ENCODE measurements at places on chromosomes 12 and 14.
A peak's percentile ranks its signal among the peaks of the same experiment; 100 is the strongest.

DNA sequence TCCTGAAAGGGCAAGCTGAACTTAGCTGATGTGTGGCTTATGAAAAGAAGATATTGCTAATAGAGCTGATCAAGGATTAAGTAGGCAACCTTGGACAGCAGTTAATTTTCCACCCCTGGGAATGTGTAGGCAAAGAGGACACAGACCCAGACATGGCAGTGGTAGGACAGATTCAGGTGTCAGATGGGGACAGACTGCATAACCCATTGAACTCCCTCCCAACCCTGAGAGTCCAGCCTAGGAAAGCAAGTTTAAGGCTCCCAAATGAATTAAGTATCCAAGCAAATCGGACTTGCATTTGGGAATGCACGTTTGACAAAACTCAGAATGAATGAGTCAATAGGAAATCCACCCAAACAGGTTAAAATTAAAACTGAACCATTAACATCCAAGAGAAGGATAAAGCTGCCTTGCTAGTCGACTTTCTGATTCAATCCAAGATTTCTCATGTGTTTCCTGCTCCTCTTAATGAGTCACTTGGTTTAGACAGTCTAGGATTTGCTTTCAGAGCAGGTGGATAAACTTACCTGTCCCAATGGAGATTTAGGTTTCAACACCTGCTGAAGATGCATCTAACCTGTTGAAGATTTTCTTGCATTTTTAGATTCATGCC, 385.4 kb downstream of the CCDC91 start:
- no peak for DNase-seq

GRCh38 chr14:70887207-70887681, 20.0 kb upstream of the PCNX1 start:
- no peak for DNase-seq

- no peak for DNase-seq
Observed at GRCh38 chr14:20734430-20734806, 11.3 kb upstream of the EDDM3A start.

GRCh38 chr12:67028529-67028928, 240.6 kb upstream of the CAND1 start:
- no peak for DNase-seq

- DNase-seq, result no peak
Observed at GRCh38 chr12:106632797-106633450, 50.1 kb downstream of the RFX4 start.

- DNase-seq, result no peak
Observed at GRCh38 chr12:27673101-27673718, 23.0 kb upstream of the REP15 start.

DNA sequence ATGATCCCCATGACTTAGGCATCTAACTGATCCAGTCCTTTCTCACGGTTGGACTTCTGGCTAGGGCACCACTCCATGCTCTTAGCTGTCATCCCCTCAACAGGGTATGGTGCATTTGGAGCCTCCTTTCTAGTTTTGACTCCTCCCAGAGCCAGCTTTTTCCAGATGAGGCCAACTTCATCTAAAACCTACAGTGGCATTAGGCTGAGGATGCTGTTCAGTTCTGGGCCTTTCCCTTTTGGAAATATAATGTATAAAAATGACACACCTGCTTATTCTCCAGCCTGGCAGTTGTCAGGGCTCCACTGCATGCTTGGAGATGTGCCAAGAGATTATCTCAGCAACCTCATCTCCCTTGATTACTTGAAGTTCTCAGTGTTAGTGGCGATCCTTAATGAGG, 239.7 kb downstream of the EMP1 start:
- DNase-seq, result no peak

DNA sequence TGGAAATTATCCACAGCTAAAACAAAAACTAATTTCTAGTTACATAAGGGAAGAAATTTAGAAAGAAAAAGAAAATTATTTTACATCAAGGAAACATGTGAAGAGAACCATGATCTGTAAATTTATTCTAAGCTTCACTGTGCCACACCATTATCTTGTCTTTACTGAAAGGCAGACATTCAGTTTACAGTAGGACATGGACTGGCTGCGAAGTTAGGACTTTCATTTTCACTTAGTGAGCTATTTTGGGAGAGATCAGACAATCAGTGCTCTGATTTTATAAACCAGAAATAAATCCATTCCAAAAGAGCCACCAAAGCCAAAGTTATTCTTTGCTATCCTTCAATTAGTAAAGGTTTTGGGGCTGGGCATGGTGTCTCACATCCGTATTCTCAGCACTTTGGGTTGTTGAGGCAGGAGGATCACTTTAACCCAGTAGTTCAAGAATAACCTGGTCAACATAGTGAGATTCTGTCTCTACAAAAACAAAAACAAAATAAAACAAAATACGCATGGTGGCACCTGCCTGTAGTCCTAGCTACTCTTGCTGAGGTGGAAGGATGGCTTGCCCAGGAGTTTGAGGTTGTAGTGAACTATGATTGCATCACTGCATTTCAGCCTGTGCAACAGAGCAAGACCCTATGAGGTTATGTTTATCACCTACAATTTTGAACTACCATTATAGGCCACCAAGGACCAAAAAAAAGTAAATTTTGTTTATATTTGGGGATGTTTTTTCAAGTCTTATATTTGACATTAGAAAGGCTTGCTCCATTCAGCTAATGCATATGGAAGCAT, 1084.8 kb upstream of the ATXN7L3B start:
- DNase-seq, result no peak

DNA sequence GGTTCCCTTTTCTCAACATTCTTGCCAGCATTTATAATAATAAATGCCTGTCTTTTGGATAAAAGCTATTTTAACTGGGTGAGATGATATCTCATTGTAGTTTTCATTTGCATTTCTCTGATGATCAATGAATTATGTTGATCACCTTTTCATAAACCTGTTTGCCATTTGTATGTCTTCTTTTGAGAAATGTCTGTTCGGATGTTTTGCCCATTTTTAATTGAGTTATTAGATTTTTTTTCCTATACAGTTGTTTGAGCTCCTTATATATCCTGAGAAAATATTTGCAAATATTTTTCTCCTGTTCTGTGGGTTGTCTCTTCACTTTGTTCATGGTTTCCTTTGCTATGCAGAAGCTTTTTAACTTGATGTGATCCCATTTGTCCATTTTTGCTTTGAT, 8.1 kb upstream of the LIMA1 start:
- no peak for DNase-seq

DNA sequence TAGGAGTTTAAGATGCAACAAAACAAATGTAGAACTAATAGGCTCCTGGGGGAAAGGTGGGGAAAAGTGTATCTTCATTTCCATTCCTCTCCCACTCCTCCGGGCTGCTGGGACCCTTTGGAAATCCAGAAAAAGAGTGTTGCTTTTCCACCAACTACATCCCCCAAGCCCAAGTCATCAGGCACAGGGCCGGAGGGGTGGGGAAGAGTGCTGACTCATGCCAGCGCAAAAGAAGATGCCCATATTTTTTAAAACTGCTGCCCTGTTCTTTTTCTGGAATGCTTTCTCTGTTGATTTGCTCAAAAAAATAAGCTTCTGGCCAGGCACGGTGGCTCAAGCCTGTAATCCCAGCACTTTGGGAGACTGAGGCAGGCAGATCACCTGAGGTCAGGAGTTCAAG, 70.9 kb downstream of the TBK1 start:
- DNase-seq, result no peak

- no peak for DNase-seq
Observed at GRCh38 chr12:14920475-14921126, 17.7 kb downstream of the ERP27 start.

GRCh38 chr12:31627456-31628054, 31.9 kb upstream of the ETFBKMT start:
- no peak for DNase-seq

GRCh38 chr12:64083285-64084210, 138.5 kb downstream of the KICS2 start:
- DNase-seq, result peak; percentile 78

DNA sequence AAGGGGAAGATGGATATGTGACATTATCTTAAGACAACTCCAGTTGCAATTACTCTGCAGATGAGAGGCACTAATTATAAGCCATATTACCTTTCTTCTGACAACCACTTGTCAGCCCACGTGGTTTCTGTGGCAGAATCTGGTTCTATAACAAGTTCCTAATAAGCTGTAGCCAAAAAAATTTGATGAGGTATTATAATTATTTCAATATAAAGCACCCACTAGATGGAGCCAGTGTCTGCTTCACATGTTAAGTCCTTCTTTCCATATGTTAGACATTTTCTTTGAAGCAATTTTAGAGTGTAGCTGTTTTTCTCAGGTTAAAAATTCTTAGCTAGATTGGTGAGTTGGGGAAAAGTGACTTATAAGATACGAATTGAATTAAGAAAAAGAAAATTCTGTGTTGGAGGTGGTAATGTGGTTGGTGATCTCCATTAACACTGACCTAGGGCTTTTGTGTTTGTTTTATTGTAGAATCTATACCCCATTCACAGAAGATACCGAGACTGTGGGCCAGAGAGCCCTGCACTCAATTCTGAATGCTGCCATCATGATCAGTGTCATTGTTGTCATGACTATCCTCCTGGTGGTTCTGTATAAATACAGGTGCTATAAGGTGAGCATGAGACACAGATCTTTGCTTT, 36.9 kb downstream of the PSEN1 start:
- DNase-seq, result peak; percentile 52

DNA sequence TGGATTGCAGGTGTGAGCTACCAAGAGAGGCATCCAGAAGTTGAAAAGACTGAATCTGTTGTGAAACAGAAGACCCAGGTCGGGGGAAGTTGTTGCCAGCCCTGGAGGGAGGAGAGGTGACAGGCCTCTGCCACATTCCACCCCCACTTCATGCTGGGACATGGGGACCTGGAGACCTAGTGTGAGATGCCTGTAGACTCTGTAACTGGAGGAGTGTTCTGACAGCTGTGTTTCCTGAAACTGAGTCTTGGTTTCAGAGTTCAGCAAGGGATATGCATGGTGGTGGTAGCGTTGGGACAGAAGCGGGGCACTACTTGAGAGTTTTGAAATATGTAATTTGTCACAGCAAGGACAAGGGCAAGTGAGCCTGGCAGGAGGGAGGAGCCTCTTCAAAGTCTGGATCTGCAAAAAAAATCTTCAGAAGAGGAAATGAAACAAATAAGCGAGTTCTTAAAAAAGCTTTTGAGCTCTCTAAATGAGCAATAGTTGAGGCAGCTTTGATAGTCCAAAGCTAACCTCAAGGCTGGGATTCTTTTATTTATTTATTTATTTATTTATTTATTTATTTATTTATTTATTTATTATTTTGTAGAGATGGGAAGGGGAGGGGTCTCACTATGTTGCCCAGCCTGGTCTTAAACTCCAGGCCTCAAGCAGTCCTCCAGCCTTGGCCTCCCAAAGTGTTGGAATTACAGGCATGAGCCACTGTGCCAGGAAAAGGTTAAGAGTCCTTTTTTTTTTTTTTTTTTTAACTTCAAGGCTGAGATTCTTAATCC, 58.9 kb upstream of the EEA1 start:
- peak; percentile 10 for DNase-seq

- DNase-seq, result peak; percentile 64
Observed at GRCh38 chr14:24080888-24081738, 9.8 kb downstream of the CPNE6 start.

GRCh38 chr12:126747530-126748149, 1519.3 kb upstream of the TMEM132C start:
- peak; percentile 20 for DNase-seq

GRCh38 chr12:82359115-82359478, 768 bp downstream of the METTL25 start:
- DNase-seq, result peak; percentile 18
